Activated CD4-positive, alpha-beta T cell treated with anti-CD3 and anti-CD28 coated beads, Interleukin-2, amount 10 ng/mL, durations not matched to agents 7 days and 5 days (primary cell): ENCODE measurements at places on chromosomes 16 and 17. TPM values are rescaled to one million over a fixed set of nuclear protein-coding genes. Genes with fewer than 3 reads are reported as not detected.

Gene SNAI3
- total RNA-seq: 24.2 TPM

DNA sequence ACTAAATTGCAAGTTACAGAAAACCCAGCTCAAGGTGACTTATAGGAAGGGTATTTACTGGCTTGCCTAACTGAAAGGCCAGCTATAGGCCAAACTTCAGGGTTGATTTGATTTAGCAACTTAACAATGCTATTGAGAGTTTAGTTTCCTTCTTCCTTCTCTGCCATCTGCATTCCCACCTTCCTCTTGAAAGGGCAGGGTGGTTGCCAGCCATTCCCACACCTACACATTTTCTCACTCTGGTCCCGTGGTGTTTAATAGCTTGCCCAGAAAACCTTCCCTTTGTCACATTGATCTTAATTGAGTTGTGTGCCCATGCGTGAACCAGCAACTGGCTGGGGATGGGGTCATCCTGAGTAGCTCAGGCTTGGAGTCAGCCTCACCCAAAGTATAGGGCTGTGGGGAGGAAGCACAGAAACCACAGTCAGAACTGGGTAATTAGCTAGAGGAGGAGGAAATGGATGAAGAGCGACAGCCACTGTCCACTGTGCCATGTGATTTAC lies 194.7 kb downstream of the SPECC1 start:
- DNase-seq: no peak

GRCh38 chr17:37147301-37147812 lies 198.6 kb downstream of the AATF start:
- DNase-seq: peak; percentile 16

GRCh38 chr16:54342966-54343365 lies 56.4 kb upstream of the IRX3 start:
- no peak for DNase-seq

Gene PMFBP1
- total RNA-seq: 3.1 TPM

DNA sequence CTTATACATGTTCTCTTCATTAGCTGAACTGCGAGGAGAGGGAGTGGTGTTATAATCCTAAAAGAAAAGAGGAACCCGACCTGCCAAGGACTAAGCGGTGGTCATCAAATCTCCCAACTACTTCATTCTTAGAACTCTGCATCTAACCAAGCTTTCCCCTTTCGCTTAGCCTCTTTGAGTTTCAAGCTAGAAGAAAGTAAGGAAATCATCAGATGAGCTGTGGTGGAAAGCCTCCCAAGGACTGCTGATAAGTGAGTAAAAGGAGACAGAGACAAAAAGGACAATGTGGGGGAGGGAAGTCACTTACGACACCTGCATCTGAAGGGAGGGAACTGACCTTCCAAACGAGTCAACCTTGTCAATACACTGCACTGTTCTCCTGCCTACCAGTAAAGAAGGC lies 121.3 kb downstream of the TRIM37 start:
- DNase-seq: no peak

DNA sequence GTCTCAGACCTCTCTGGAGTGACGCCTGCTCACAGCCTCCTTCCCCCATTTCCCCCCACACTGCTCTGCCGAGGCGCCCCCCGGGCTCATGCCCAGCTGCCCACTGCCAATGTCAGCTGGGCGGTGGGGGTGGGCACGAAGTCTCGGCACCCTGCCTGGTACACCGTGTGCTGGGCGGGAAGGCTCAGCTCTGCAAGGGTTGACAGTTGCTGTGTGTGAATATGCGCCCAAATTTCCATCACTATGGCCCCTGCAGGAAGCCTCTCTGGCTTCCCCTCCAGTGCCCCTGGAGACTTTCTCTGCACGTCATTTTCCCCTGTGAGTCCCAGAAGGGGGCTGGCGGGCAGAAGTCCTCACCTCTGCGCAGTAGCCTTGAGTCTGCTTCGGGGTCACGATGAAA lies 11.6 kb upstream of the CAMKK1 start:
- DNase-seq: no peak

Gene OMG
- total RNA-seq: 0.44 TPM

- DNase-seq: no peak
Measured at GRCh38 chr16:71754652-71755051, 30.2 kb upstream of the PHLPP2 start.

Gene BCO1
- total RNA-seq: not detected

Gene ICAM2
- total RNA-seq: 113 TPM

Gene C16orf89
- total RNA-seq: not detected

DNA sequence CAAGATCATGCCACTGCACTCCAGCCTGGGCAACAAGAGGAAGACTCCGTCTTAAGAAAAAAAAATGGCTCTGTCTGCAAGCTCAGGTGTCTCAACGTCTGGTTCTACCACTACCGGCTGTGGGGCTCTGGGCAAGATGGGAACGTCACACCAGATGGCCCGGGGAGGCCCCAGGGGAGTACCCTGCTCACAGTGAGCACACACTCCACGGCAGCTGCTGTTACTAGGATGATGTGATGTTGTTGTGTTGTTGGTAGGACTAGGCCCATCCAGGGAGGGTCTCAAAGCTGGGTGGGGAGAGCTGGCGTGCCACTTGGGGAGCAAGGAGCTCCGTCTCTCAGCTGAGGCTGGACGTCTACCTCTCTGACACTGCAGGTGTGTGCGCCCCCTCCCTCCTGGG lies 9.4 kb upstream of the NPTX1 start:
- DNase-seq: no peak

Gene MEOX1
- total RNA-seq: 5.1 TPM

GRCh38 chr16:81401035-81401950 lies 43.3 kb upstream of the CMIP start:
- no peak for DNase-seq

GRCh38 chr17:17667947-17668346 lies 13.3 kb upstream of the RAI1 start:
- DNase-seq: no peak

DNA sequence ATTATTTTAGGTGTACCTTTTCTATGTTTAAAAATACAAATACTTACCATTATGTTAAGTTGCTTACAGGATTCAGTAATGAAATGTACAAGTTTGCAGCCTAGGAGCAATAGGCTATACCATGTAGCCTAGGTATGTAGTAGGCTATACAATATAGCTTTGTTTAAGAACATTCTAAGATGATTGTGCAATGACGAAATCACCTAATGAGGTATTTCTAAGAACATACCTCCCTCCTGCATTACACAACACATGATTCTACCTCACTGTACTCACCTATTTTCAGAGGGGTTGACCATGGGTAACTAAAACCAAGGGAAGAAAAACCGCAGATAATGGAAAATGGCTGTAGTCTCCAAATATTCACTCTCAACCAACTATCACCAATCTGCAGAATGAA lies 35.3 kb upstream of the TBC1D3K start:
- DNase-seq: no peak

Gene PRR11
- 80.8 TPM for total RNA-seq

DNA sequence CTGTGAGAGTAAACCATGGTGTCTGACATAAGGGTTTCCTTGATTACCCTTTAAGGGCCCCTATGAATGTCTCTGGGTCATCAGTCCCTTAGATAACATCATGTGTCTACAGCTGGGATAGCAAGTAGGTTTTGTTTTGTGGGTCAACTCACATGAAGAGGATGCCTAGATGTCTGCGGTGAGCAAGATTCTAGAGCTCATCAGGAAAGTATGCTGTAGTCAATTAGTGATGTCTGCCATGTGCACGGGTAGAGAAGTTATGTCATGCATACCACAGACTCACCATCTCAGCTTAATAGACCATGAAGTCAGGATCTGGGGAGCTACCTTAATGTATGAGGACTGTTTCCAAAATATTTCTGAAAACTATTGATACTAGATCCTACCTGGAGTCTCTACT lies 57.5 kb downstream of the CDH13 start:
- no peak for DNase-seq

DNA sequence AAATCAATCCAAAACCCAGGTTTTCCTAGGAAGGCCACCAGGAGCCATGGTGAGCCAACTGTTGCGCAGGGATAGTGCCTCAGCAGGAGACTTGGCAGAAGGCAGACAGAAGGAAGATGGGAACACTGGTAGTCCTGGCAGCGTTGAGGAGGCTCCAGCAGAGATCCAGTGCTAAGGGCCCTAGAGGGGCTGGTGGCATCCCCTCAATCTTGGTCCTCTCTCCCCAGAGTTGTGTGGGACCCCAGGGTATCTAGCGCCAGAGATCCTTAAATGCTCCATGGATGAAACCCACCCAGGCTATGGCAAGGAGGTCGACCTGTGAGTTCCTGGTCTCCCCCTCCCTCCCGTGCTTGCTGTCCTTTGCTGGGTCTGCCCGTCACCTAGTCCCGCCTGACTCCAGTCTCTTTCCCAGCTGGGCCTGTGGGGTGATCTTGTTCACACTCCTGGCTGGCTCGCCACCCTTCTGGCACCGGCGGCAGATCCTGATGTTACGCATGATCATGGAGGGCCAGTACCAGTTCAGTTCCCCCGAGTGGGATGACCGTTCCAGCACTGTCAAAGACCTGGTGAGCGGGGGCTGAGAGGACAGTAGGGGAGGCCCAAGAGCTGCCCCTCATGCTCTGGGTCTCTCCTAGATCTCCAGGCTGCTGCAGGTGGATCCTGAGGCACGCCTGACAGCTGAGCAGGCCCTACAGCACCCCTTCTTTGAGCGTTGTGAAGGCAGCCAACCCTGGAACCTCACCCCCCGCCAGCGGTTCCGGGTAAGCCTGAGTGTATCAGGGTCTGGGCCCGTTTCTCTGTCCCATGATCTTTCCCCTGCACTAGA lies 5.7 kb downstream of the CFAP119 start:
- no peak for DNase-seq

GRCh38 chr16:67104845-67105244 lies 4.9 kb upstream of the PHAF1 start:
- no peak for DNase-seq

GRCh38 chr17:79214940-79215604 lies 140.4 kb downstream of the ENGASE start:
- no peak for DNase-seq

- DNase-seq: no peak
Measured at GRCh38 chr17:2057175-2057759, 2.4 kb downstream of the HIC1 start.

Gene KRT14
- total RNA-seq: not detected

- no peak for DNase-seq
Measured at GRCh38 chr16:22220714-22221113, 14.6 kb downstream of the EEF2K start.

Gene CFAP119
- 3.0 TPM for total RNA-seq

GRCh38 chr17:6085812-6086211 lies 15.6 kb downstream of the WSCD1 start:
- DNase-seq: no peak

DNA sequence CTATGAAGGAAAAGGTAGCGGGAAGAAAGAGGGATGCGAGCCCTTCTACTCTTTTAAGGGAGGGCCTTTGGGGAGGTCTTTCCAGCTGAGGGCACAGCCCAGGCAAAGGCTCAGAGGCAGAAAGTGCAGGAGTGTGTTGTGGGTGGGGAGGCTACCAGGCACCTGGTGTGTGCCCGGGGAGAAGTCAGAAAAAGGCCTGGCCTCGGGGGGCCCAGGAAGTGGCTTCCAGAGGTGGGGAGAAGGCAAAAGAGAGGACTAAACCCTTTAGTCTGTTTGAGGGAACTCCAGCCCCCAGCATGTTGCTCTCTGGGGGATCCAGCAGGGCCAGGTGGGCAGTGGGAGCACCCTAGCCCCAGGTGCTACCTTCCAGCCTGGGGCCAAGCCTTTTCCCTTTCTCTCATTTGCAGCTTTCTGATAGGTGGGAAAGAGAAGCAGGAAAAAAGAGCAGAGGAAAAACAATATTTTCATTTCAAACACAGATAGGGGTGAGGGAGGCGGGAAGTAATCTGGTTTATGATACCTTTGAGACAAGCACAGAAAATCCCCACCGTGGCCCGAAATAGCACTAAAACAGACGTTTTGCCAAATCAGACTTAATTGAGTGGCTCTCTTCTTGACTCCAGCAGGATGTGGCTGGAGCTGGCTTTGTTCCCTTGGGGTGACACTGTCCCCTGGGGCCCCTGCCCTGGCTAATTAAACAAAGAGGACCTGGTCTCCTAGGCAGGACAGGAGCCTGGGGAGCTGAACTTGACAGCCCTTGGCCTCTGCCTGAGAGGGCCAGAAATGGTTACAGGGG lies 10.4 kb downstream of the RAI1 start:
- no peak for DNase-seq

DNA sequence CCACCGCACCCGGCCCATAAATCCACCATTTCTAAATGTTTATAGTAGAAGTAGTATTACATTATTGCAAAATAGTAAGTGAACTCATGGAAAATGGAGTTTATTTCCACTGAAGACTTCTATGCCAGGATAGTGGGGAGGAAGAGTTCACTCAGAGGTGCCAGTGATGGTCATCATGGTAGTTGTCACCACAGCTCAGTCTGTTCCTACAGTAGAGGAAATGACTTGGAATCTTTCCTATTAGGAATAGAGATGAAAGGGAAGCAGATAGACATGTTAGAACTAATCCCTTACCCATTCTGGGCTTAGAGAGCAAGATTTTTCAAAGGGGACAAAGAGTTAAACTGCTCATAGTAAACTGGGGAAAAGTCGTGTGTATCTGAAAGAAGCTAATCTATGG lies 20.1 kb downstream of the MRPL45 start:
- DNase-seq: no peak

Gene MYH1
- not detected for total RNA-seq

Gene KRTAP16-1
- total RNA-seq: not detected

DNA sequence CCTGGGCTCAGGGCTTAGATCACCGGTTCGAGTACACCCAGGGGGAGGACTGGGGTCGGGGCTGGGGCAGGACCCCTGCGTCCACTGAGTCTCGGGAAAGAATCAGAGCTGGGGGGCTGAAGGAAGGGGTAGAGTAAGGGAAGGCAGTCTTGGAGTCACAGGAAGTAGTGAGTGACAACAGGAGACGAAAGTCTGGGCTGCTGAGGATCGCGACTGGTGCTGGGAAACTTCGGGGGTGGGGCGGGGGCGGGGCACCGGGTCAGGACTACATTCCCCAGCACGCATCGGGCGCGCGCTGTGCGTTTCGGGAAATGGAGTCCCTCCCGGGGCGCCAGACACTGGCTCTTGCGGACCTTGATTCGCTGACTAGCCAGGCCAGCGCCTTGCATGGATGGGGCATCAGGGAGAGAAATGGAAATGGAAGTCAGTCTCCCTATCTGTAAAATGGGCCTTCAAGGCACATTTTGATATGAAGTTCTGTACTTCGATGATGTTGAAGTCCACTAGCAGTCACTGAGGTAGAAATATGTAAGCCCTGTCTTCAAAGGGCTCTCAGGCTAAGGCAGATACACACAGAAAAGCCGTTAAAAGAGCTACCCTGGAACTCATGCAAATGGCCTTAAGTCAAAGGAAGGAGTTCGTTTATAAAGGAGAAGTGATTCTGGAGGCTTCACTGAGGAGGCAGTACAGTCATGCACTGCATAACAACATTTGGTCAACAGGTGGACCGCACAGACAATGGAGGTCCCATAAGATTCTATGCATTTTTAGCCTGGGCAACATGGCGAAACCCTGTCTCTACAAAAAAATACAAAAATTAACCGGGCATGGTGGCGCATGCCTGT lies 697 bp downstream of the CTF1 start:
- DNase-seq: peak; percentile 83

GRCh38 chr16:293043-293775 lies 10.2 kb downstream of the PDIA2 start:
- DNase-seq: no peak
